NB4 (cell line): ENCODE measurements at places on chromosomes 7 and 10.

- no peak for DNase-seq
These were observed 161.1 kb downstream of the RPS24 start for GRCh38 chr10:78194539-78195402.

DNA sequence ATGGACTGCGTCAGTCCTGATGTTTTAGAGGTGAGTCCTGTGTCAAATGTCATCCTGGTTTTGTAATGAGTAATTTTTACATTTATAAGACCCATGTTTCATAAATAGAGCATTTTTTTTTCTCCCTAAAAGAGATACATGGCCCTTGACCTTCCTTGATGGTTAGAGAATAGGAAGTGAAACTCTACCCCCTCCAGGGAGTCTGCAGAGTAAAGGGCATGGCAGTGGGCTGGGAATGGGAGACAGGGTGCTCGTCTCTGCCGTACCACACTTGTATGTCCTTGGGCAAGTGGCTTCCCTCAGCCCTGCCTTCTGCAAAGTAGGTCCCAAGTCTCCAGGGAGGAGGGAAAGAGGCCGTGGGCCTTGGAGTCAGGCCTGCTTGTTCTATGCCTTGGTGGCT is 63.9 kb downstream of the WDFY4 start:
- peak; percentile 52 for DNase-seq

DNA sequence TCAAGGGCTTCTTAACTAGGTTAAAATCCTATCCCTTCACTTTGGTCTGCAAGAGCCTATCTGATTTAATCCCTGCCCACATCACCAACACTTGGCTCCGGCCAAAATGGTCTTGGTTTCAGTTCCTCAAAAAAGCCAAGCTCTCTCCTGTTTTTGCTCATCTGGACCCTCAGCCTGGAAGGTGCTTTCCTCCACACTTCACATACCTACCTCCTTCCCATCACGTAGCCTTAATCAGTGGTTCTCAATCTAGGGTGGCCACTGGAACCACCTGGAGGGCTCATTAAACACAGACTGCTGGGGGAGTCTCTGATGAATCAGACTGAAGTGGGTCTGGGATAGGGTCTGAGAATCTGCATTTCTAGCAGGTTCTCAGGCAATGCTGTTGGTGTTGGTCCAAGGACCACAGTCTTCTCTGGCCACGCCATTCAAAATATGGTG is 227.0 kb upstream of the AOAH start:
- DNase-seq, result peak; percentile 41

GRCh38 chr10:3192856-3193635 is 20.5 kb upstream of the PITRM1 start:
- peak; percentile 35 for DNase-seq

- DNase-seq, result no peak
These were observed 81.4 kb downstream of the ADCYAP1R1 start for GRCh38 chr7:31133497-31133896.

- no peak for DNase-seq
These were observed 129.2 kb downstream of the BTAF1 start for GRCh38 chr10:92052741-92053140.

DNA sequence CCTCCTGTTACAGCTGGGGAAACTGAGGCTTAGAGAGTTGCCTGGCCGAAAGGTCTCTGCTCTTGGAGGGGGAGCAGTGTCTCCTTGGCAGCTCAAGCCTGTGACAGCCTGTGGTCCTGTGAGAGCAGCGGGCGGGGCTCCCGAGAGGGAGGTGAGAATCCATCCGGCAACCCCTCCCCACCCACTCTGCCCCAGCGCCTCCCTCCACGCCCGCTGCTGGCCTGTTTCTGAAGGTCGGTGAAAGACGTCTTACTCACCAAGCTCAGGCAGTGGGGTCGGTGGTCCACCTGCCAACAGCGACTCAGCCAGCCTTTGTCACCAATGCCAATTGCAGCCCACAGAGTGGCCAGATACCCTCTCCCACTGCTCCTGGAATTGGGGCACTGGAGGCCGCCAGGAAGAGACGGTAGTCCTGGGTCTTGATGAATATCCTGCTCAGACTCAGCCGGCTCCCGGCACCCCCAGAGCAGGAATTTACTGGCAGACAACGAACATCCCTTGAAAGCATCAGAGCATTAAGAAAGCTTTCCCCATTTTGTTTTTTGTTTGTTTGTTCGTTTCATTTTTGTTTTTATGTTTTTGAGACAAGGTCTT is 7.4 kb upstream of the TTYH3 start:
- no peak for DNase-seq

DNA sequence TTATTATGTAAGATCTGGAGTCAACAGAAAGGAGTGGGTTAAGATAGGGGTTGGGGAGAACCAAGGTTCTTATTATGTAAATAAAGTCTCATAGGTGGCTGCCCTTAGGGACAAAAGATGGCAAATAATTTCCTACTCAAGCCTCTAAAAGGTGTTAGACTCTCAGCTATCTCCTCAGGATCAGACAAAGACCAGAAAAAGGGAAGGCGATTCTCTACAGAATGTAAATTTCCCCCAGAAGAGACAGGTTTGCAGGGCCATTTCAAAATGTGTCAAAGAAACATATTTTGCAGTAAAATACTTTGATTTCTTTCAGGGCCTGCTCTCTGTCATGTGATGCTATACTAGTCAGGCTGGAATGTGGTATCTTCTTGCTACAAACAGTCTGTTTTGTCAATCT is 80.3 kb downstream of the MICU1 start:
- no peak for DNase-seq

DNA sequence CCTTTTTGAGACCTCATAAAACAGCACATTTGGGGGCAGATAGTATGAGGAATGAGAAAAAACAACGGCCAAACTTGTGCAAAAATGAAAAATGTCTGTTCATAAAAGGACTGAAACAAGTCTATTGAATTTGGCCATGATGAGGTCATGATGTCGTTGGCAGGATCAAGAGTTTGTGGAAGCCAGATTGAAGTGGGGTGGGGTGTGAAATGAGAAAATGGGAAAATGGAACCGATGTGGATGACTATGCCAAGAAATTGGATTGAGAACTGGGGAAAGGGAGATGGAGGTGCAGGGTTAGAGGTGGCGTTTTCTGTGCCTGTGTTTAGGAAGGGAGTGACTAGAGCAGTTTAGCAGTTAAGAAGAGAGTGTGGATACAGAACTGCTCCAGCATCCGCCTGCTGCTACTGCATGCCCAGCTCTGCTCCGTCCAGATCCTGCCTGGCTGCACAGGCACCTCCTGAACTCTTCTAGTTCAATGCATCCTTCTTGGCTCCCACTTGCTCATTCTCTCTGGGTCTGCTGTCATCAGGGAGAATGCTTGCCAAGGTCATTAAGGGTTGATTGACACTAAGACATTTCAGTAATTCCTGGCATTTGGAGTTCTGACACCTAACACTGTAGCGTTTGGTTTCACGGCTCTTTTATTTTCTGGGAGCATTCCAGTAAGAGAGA is 111.9 kb downstream of the GALNT17 start:
- no peak for DNase-seq

DNA sequence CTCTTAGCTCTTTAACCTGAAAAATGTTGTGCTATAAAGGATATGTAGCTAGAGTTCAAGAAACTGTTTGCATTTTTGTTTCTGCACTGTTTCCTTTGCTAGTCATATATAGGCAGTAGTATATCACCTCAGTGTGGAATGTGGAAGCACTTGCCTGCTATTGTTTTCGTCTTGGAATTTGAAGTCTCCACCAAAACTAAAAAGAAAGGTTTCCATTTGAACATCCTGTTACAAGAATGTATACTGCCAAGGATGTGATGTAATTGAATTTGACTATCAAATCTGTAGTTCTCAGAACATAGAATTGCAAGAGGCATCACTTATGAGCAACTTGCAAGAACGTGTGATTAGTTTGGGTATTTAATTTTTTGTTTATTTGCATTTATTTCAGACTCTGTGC is 51.1 kb upstream of the MEOX2 start:
- no peak for DNase-seq

DNA sequence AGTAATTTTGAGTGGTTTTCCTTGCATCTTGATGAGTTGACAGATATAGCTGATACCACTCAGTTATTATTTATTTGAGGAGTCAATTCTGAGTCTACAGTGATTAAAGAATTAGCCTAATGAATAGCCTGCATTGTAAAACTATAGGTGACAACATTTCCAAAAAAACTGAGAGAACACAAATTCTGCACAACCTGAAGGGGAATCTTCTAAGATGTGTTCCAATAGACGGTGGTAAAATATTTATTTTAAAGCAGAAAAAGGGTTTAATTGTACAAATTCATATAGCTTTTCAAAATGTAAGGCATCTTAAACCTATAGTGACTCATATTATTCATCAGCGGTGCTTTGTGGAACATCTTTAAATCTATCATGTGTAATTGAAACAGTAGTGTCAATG is 200.4 kb downstream of the RNLS start:
- no peak for DNase-seq

GRCh38 chr7:1567896-1568510 is 1.8 kb downstream of the PSMG3 start:
- DNase-seq, result no peak

GRCh38 chr10:116526219-116526618 is 19.5 kb upstream of the PNLIP start:
- no peak for DNase-seq

DNA sequence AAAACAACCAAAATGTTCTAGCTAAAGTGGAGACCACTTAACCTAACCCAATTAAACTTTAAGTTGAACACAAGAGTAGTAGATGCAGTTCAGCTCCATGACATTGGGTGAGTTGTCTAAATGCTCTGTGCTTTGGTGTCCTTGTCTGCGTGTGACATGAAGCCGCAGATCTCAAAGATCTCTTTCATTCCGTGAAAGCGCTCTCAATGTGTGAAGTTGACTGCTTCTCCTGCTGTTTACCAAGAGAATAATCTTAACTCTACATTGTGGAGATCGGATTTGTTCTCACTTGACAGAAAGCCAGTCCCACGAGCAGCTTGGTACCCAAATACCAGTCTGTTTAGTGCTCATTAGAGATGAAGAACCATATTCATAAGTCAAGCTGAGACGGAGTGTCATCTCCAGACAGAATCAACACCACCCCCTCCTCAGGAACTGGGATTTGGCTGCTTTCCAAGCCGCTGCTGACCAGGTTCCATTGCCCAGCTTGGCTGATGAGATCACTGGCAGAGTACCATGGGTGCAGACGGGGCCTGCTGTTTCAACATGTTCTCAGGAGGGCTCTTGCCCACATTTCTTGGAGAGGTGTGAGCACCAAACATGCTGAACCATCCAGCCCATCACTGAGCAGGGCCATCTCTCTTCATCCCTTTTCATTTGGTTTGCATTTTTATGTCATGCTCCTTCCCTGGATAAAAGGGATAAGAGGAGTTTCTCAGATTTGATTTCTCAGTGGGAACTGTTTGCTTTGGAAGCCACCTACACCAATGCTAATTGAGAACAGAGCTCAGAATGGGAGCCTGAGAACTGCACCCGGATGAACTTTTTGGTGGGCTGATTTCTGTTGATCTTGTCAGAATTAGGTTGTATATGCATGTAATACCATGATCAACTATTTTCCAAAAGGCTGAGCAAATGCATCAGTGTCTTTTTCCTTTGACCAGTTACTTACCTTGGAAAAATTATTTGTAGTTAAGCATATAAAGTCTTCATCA is 95.8 kb upstream of the AGBL3 start:
- DNase-seq, result no peak

DNA sequence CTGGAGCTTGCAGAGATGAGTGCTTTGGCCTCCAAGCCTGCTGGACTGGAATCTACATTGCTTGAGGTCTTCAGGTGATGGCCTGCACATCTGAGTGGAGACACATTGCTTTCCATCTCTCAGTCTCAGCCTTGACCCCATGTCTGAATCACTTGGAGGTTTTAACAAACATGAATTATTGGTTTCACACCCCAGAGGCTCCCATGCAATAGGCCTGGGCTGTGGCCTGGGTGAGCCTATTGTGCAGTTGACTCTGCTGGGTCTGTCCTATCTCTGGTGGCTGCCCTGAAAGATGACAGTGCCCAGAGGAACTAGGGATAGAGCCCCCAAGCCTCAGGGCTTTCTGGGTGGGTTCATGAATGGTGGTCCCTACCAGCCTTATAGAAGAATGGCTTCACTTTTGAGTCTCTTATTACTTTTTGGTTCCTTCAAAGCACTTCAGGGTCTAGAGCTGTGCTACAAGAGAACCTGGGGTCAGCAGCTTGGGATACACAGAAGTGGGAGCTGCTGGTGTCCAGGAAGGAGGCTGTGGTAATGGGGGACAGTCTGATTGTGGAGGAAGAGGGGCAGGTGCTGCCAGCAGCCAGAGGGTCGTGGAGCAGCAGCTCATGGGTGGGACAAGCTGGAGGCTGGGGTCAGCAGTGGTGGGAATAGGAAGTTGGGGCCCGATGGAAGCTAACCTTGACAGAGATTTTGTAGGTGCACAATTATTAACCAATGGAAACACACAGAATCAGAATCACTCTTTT is 5.5 kb downstream of the RAMP3 start:
- DNase-seq, result no peak

DNA sequence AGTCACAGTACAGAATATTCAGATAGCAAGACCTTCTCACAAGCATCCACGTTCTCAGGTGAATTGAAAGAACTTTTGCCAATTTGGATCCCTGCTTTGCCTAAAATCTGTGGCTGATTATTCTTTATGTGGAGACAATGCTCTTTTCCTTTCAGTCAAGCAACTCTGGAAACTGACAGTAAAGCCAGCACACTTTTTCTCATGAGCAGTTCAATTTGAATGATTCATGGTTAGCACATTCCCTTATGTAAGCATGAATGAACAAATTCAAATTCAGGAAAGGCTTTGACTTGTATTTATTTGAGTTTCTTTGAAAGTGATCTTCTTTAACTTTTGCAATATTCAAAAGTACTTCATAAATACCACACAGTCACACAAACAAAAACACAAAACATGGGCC is 57.6 kb downstream of the MEOX2 start:
- no peak for DNase-seq

DNA sequence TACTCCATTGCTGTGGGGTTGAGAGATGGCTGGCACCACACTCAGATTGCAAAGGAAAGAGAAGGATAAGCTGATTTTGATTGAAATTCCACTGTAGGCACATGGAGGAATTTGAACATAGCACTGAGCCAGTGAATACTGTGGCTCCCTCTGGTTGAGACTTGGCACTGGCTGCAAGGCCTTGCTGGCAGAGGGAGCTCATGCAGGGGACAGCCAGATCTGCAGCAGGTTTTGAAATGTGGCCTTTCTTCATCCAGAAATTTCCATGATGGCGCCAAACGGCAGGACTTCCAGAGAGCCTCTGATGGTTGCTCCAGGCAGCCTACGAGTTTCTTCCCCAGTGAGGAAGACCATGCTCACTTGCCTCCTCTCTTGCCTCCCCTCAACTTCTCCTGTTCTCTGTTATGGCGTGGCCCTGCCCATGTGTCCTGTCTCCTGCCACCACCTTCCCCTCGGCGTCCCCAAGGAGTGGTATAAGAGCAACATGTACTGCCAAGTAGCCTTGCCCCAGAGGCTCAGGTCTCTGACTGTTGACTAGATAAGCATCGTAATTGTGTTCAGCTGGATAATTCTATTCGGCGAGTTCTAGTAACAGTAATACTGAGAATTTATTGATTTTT is 265.6 kb downstream of the CCDC3 start:
- no peak for DNase-seq

- DNase-seq, result no peak
These were observed 18.2 kb downstream of the SEC23IP start for GRCh38 chr10:119910689-119911088.

GRCh38 chr10:6108631-6109443 is 20.0 kb downstream of the RBM17 start:
- DNase-seq, result peak; percentile 52

- no peak for DNase-seq
These were observed 67.2 kb downstream of the CTTNBP2 start for GRCh38 chr7:117806011-117806410.

GRCh38 chr10:133484818-133485217 is 31.1 kb downstream of the SCART1 start:
- DNase-seq, result no peak
